ENCODE measurements at places on chromosomes 12 and 14.

- no peak for DNase-seq
Observed at GRCh38 chr12:46667551-46667950, 158.2 kb downstream of the SLC38A4 start.

- no peak for DNase-seq
Observed at GRCh38 chr12:132718644-132719043, 8.0 kb downstream of the PGAM5 start.

DNA sequence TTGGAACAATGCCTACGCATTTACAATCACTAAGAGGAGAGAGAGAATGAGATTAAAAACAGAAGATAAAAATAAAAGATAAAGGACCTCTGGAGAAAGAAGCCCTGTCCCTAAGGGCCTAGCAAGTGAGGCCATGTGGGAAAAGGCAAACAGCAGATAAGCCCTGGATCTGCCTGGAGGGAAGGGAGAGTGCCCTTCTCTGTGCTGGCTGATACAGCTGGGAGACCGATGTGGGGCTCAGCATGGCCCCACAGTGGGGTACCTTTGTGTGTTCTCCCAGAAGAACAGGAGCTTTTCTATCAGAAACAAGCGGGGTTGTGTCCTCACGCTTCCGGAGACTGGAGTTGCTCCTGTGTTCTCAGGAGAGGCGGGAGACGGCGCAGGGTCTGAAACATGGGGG, 59.9 kb downstream of the TMCC3 start:
- DNase-seq, result no peak

DNA sequence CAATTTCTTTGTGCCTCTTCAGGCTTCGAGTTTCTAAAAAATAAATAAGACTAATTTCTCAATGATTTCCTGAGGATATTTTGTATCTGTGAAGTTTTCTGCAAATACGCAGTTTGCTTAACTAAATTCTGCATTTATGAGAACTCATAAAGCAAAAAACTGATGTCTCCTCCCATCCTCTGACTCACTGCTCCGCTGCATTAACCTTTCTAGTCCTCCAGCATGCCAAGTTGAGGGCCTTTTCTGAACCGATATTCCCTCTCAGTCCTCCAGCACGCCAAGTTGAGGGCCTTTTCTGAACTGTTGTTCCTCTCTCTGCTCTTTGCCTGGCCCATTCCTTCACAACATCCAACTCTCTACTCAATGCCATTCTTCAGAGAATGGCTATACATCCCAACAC, 3.2 kb downstream of the IPO8 start:
- DNase-seq, result no peak

DNA sequence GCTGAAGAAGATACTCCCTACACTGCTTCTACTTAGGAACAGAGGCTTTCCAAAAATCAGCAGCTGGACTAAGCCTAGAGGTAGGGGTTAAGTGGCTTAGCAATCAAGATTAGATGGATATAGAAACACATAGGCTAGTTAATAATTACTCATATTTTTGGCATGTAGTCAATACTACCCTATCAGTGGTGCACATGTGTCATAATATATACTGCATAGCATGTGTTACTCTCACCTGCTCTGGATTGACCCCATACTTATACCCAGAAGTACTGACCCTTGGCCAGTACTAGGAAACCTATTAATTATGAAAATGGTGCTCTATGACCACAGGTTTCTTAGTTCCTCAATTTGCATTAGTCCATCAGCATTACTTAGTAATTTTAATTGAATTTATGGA, 528.4 kb upstream of the LMO3 start:
- no peak for DNase-seq

Data from stimulated activated CD4-positive, alpha-beta T cell treated with anti-CD3 and anti-CD28 coated beads, Interleukin-1b, Interleukin-23, amount 100 ng/mL, for 1 hour (primary cell).